Stimulated activated CD4-positive, alpha-beta T cell treated with anti-CD3 and anti-CD28 coated beads, Interleukin-1b, Interleukin-23, amount 100 ng/mL, for 1 hour (primary cell): ENCODE measurements at places on chromosomes 4 and X.

DNA sequence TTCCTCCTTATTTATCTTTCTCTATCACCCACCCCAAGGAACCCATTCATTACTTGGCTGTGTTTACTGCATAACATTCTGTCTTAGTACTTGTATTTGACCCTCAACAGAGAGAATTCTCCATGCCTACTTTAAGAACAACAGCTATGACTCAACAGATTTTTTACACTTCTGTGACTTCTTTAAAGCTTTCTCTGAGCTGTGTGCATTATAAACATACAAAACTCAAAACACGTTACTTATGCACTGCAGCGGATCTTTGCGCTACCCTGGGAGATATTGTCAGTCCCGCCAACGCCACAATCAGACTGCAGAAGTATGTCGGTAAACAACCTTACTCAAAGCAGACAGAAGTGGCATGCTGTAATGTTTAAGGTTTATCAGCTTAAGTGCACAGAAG, 35.1 kb downstream of the PRKX start:
- no peak for DNase-seq

- DNase-seq: no peak
Observed at GRCh38 chr4:4647041-4647440, 105.2 kb upstream of the STX18 start.

GRCh38 chr4:145019346-145019745, 78.7 kb downstream of the ANAPC10 start:
- no peak for DNase-seq

GRCh38 chr4:106893395-106893881, 142.7 kb downstream of the DKK2 start:
- DNase-seq: no peak

DNA sequence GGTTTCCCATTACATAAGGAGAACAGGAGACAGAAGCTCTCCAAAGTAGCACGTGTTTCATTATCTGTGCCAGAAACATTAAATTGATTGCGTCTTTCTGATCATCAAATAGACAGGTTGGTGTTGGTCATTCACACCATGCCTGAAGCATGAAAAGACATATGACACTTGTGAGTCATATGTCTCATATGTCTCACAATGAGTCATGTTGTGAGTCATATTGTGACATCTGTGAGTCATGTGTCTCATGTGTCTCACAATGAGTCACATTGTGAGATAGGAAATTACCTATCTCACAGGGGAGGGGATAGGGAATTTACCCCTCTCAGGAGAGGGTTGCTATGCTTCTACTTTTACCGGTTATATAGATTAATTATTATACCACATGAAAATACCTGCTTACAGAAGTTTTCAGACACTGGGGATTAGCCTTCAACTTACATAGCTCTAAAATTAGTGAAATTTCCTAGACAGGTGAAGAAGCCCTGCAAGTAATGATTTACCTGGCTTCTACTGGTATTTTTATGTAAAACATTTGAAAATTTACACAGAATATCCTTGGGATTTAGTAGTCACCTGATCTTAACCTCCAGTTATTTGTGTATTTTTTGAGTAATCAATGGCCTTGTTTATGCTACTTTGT, 80.8 kb downstream of the NPFFR2 start:
- DNase-seq: no peak

DNA sequence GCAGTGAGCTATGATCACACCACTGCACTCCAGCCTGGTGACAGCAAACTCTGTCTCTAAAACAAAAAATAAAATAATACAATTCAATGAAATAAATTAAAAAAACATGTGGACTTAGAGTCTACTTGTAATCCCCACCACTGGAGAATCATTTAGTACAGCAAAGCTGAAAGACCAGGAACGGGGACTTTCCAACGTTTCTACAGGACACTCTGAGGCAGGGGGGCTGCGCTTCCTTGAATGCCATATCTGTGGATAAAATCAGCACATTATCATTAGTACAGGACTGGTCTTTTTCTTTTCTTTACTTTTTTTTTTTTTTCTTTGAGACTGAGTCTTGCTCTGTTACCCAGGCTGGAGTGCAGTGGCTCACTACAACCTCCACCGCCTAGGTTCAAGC, 124.8 kb downstream of the MXRA5 start:
- no peak for DNase-seq

DNA sequence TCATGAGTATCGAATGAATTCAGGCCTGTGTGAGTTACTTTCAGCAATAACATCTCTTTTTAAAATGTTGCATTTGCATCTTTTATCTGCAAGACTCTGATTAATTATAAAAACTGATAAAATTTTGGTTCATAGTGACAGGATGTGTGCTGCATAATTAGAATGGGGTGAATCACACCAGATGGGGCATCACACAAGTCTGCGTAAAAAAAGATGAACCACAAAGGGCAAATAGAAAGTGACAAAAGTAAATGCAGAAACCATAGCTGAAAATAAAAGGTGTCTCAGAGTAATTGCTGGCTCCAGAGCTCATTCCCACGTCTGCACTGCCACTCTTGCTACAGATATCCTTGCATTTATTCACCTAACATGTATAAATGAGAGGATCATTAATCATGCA, 131.1 kb downstream of the HS3ST1 start:
- no peak for DNase-seq

GRCh38 chr4:7818399-7818911, 121.2 kb downstream of the AFAP1 start:
- DNase-seq: no peak

DNA sequence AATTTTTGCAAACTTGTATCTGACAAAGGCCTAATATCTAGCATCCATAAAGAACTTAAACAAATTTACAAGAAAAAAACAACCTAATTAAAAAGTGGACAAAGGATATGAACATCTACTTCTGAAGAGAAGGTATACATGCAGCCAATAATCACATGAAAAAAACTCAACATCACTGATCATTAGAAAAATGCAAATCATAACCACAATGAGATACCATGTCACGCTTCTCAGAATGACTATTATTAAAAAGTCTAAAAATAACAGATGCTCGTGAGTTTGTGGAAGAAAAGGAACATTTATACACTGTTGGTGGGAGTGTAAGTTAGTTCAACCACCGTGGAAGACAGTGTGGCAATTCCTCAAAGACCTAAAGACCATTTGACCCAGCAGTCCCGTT, 24.0 kb downstream of the CEP44 start:
- DNase-seq: no peak

- no peak for DNase-seq
Observed at GRCh38 chrX:47327902-47328301, 42.5 kb upstream of the ZNF157 start.

DNA sequence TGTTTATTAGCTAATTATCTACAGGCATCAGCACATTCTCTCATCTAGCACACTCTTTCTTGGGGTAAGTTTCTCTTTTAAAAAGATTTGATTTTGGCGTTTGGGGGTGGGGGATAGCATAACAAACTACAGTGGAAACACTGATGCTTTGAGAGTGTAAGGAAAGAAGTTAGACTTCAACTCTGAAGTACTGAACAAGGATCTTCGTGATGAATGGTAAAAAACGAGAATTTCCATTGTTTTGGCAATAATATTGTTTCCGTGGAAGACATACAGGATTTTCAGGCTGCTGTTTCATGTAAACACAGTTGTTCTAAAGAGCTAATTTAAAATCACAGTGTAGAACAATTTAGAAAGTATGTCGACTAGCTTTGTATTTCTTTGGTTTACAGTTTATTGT, 451 bp downstream of the LPAR4 start:
- no peak for DNase-seq

GRCh38 chrX:39602195-39602594, 495.6 kb downstream of the BCOR start:
- DNase-seq: no peak

- no peak for DNase-seq
Observed at GRCh38 chrX:155968326-155968661, 29.2 kb upstream of the IL9R start.

DNA sequence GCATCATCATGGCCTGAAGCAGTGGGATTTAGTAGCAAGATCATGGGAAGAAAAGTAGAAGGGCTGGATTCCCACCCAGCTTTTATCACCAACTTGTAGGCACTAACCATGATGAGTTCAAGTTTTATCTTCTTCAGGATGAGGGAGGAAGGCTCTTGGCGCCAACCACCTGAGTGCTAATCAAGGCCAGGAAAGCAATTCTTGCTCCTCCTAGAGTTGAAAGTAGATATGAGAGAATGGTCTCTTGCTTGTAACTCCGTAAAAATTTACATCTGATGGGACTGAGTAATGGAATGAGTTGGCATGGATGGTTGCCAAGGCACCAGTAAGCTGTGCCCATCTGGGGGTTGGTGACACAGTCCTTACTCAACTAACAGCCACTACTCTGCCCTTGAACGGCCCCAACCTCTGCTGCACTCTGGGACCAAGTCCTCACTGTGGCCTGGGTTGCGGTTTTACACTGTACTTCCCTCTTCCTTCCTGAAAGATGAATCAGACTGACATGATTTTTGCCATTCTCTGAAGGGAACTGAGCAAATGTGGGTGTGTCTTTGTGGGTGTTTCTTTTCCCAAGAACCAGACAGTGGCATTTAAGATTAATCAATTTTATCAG, 39.4 kb upstream of the NDP start:
- no peak for DNase-seq

GRCh38 chrX:3963980-3964379, 250.5 kb upstream of the PRKX start:
- DNase-seq: no peak

GRCh38 chr4:8688041-8688907, 95.7 kb downstream of the CPZ start:
- no peak for DNase-seq

DNA sequence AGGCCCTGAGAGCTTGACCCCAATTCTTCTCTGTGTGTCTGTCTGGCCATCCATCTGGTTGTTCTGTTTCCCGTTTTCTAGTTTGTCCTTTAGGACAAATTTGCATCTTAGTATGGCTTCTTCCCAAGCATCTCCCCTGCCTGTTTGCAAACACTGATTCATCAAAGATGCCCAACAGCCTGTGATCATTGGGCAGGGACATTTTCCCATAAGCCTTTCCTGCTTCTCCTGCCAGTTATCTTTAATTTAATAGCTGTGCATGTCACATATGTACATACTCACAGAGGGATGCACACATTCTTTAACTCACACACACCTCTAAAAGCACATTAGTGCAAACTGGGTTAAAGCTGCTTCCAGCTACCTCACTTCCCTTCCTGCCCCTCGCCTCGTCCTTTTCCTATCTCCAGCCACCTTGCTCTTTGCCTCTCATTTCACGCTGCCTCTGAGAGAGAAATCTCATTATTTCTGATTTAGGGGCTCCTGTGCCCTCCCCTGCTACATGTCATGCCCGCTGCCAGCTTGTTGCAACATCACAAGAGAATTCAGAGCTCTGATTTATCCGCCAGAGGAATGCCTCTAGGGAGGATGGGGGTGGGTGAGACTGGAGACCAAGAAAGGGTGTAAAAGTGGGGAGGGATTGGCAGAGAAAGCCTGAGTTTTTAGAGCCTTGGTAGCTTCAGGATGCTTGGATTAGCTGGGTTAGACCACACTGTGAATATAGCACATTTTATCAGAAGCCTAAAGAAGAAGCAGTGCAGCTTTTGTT, 100.6 kb downstream of the NHS start:
- DNase-seq: no peak

- DNase-seq: no peak
Observed at GRCh38 chr4:70713453-70714078, 8.2 kb upstream of the RUFY3 start.

DNA sequence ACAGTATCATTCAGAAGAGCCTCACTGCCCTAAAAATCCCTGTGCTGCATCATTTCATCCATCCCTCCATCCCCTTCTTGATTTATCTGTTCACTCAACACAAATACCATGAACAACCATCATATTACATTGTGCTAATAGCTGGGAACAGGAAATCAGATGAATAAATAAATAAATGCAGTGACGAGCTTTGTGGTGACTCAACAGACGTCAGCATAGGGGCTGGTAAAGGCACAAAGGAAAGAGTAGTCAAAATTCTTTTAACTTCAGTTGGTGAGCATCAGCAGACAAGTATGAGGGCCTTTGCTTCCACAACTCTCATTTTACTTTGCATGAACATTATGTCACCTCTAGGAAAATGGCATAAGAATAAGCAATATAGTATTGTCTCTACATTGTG, 65.5 kb downstream of the EDNRA start:
- no peak for DNase-seq

- no peak for DNase-seq
Observed at GRCh38 chr4:139606579-139607501, 50.8 kb upstream of the SETD7 start.

DNA sequence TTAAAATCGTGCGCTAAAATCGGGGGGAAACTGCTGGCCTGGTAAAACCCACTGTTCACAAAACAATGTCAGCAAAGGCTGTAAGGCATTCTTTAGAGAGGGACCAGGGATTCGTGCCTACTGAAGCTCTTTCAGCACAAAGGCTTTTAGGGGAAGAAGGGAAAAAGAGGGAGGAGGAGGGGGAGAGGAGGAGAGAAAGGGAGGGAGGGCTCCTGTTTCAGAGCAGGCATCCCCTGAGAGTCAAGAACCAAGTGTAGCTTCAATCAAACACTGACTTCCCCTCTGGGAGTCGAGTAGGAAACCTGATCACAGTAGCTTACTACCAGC, 9.5 kb downstream of the BCOR start:
- no peak for DNase-seq

GRCh38 chr4:112287258-112287989, 1.7 kb upstream of the TIFA start:
- DNase-seq: no peak

DNA sequence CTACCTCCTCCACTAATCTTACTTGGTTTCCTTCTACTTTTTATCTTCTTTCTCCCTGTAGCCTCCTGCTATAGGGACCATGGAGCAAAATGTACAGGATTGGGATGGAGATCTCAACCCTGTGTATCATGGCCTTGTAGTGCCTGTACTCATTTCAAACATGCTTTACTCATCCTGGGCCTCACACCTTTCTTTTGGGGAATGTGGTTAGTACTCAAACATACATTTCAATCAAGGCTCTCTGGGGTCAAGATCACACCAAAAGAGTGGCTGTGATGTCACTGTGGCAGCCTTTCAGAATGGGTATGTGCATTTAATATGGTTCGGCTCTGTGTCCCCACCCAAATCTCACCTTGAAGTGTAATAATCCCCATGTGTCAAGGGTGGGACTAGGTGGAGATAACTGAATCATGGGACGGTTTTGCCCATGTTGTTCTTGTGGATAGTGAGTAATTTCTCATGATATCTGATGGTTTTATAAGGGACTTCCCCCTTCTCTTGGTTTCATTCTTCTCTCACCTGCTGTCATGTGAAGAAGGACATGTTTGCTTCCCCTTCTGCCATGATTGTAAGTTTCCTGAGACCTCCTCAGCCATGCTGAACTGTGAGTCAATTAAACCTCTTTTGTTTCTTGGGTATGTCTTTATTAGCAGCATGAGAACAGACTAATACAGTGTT, 205.1 kb downstream of the RASL11B start:
- no peak for DNase-seq

- no peak for DNase-seq
Observed at GRCh38 chrX:155899366-155899765, 18.2 kb downstream of the VAMP7 start.

GRCh38 chrX:136166221-136166855, 19.0 kb downstream of the FHL1 start:
- DNase-seq: no peak

DNA sequence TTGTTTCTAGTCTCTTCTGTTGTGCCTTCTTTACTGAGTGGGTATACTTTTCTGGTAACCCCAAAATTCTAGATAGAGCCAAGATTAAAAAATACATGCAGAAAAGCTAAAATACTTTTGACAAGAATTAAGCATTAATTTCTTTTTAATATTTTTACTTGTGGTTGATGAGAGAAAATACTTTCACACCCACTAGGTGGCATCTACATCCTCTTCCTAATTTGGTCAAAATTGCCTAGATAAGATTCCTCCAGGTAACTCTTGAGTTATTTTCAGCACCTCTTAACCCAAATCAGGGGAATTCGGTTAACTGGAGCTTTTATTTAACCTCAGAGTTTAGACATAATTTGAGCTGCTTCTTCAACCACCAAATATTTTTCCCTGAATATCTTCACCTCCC, 28.4 kb upstream of the COX7B2 start:
- DNase-seq: no peak
